Stimulated activated CD8-positive, alpha-beta memory T cell treated with anti-CD3 and anti-CD28 coated beads, Interleukin-7, amount 100 ng/mL, for 1 hour (primary cell): ENCODE measurements at places on chromosomes 2 and 18.

DNA sequence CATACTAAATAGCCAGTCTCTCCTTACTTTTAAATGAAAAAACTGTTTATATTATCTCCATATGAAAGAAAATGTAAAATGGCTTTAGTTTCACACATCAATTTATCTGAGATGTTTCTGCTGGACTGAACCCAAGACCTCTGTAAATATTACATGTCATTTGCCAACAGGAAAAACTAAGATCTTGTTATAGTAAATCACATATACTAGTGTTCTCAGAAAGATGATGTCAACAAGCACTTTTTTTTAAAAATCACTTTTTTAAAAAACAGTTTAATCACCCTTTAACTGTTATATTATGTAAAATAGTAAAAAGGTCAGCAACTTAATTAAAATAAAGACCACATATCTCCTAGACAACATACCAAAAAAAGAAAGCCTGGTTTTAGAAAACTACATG lies 46.3 kb downstream of the PTPN2 start:
- DNase-seq: no peak

- no peak for DNase-seq
Observed at GRCh38 chr18:12973562-12974213, 17.5 kb upstream of the CEP192 start.

DNA sequence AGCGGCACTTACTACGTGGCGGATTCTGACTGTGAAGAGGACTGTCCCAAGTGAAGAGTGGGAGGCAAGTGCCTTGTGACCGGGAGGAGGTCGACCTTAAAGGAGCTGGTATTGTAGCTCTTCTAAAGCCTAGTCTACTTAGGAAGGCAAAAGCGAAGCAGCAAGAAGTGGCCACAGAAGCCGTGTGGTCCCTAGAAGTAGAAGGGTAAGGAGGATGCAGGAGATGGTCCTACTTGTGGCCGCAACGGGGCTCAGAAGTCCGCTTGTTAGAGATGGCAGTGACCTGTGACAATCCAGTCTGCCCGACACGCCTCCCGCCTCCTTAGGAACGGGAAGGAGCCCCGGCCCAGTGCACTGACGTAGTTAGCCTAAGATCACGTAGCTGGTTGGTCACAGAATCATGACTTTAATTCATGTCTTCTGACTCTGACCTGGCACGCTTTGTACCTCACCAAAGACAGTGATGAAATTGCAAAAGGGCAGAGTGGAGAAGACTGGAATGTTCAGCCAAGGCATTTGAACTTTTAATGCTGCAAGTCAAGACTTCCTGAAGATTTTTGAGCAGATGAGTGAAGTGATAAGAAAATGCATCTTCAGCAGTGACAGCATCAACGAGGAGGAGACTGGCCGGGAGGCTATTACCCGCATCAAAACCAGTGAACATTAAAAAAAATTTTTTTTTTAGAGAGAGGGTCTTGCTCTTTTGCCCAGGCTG lies 749 bp upstream of the EIF2AK3 start:
- DNase-seq: peak; percentile 39

GRCh38 chr2:154455166-154455565 lies 243.3 kb upstream of the KCNJ3 start:
- DNase-seq: no peak

DNA sequence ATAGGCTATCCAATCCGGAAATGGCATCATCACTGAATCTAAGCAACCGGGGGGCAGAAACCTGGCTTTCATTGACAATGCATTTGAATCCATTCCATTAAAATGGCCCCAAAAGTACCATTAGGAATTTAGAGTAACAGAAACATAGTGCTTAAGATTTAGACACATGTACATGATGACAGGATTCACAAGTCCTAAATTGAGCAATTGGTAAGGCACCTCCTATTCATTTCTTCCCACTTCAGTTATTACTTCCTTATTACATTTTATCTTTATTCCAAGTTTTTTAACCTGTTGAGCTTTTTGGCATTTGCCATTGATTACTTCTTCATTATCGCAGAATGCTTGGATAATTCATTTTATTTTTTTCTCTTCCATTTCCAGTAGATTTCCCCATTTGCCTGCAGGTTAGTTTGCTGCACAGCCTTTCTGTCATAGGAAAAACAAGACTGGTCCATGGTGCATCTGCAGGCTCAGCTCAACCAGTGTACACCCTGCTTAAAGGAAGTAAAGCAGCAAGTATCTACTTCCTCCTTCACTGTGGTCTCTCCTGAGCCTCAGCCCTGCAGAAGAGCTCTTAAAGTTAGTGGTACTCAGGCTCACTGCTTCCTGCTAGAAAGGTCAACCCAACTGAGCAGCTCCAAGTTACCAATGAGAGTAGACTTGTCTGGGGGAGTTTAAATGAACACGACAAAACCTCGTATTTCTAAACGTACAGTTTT lies 89.2 kb downstream of the DOCK10 start:
- DNase-seq: no peak

DNA sequence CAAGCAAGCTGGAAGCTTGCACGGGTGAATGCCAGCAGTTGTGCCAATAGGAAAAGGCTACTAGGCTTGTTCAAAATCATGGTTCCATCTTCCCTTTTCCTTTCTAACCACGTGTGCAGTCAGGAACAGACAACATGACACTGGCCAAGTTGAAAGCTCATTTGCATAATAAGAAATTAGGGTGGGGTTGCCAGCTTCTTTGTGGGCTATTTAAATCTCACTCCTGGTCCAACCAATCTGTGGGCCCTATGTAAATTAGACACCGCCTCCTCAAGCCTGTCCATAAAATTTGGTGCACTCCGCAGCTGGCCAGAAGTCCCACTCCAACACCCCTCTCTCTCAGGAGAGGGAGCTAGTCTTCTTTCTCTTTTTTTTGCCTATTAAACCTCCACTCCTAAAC lies 1948.4 kb upstream of the PIK3C3 start:
- no peak for DNase-seq

DNA sequence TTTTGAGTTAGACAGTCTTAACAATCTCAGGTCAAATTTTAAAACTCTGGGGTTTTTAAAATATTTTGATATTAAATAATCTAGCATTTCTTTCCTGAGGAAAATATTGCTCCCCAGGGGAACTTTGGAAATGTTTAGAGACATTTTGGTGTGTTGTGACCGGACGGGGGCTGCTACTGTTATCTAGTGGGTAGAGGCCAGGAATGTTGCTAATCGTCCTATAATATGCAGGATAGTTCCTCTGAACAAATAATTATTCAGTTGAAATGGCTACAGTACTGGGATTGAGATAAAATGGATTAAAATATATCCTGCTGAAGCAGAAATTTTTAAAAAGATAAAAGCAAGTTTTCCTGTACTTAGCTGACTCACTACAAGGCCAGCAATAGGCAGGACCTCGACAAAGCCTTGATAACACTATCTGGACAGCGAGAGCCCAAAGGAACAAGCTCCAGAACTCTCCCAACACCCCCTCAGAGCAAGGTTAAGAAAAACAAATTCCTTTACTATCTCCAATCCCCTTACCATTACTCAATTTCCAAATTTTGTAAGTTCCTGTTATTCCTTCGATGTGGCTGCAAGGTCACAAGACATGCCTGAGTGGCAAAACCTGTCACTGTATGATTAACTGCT lies 1407.4 kb downstream of the SUCLG1 start:
- no peak for DNase-seq

GRCh38 chr2:201831469-201831868 lies 25.1 kb downstream of the CDK15 start:
- DNase-seq: no peak

DNA sequence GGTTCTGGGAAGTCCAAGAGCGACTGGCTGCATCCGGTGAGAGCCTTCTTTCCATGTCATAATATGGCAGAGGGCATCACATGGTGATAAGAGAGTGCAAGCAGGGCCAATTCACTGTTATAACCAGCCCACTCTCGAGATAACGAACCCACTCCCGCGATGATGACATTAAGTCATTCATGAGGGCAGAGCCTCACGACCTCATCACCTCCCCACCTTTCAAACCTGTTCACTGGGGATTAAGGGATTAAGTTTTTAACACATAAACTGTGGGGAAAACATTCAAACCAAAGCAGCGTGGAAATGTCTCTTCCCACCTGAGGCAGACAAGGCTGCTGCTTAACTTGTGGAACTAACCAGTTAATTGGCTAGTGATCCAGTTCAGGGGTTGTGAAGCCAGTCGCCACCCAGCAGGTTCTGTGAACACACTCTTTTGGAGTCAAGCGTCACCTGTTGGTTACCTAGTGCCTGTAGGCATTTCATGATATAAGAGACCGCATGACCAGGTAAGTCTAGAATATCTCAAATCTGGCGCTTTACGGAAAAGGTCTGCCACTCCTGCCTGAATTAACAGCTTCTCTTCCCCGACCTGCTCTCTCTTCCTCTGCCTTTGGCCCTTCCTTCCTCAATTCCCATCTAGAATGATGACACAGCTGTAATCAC lies 54.3 kb downstream of the EDAR start:
- no peak for DNase-seq

GRCh38 chr18:4203568-4204437 lies 251.3 kb downstream of the DLGAP1 start:
- DNase-seq: no peak

DNA sequence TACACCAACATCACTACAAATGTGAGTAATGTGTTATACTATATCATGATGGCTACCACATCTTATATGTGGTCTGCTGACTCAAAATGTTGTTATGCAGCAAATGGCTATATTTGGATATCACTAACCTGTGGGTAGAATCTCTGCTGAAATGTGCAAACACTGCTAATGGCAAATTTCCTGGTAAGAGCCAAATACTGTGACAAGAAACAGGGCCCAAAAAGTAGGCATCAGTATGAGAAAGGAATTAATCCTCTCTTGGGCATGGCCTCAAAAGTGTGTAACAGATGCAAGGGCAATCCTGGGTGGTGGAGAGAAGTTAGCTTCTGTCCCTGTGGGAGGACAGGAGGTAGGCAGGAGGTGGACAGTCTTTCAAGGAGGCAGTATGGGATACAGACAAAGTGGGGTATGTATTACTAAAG lies 13.3 kb downstream of the ATF2 start:
- no peak for DNase-seq

DNA sequence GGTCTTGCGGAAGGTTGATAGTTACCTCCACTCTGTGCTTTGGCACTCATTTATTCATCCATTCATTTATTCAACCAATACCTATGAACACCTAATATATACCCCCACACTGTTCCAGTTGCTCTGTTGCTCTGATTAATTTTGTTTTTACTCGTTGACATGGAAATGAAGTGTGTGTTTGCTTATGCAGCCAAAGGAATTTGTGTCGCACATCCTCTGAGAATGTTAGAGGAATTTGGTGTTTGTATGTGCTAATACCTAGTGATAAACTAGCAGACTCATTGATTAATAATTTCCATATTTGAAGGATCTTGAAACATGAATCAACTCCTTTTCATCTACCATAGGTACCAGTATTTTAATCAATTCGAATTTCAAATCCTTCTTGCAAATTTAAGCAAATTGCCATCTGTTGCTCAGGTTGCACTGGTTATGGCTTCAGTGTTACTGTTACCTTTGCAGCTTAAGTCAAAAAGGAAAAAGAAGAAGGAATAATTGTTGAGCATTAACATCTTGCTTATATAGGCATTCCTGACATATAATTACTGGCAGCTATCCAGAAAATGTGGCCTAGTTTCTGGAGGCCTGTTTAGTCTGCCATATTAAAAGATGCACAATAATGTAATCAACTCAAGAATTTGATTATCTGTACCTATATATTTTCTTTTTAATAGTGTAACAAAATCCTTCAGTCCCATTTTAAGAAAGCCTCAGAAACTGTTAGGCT lies 25.7 kb upstream of the CRIM1 start:
- no peak for DNase-seq
